AG09319 (cell line): ENCODE measurements at places on chromosomes 7 and 10.
A peak's percentile ranks its signal among the peaks of the same experiment; 100 is the strongest.

- peak; percentile 91 for DNase-seq
Measured at GRCh38 chr10:3782451-3783315, 2.3 kb downstream of the KLF6 start.

GRCh38 chr7:148435715-148436114 is 154.9 kb upstream of the C7orf33 start:
- no peak for DNase-seq

DNA sequence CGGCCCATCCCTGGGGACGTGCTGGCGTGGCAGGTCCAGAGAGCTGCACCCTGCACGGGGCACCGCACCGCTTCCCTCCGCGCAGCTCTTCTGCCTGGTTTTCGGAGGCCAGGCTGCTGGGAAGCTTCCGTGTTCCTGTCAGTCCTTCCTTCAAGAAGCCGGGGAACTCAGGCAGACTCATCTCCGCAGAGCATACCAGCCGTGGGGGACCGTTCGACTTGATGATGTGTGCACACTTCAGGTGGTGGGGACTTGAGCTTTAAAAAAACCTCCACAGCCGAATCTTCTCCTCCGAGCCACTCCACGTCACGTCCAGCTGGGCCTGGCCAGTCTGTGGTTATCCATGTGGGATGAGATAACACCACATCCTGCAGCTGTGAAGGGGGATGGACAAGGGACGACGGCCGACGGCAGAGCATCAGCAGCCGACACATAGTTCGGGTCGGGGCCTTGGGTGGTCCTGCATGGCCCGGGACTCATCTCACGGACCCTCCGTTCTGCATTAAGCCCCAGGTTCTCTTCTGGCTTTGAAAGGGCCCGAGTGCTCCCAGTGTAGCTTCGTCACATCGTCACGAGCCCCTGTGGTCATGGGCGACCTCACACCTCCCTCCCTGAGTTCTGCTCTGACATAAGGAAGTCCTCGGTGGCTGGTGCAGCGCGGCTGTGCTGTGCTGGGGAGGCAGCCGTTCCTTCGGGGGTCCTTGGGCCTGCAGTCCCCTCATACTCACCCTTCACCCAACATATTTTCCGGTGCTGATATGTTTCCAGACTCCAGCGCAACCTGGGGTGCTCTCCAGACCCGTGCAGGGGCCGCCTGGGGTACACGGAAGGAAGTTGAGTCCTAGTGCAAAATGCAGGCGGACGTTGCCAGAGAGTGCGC is 4.5 kb upstream of the BHLHA15 start:
- no peak for DNase-seq

GRCh38 chr7:130921391-130922180 is 187.6 kb upstream of the KLF14 start:
- DNase-seq = peak; percentile 70

DNA sequence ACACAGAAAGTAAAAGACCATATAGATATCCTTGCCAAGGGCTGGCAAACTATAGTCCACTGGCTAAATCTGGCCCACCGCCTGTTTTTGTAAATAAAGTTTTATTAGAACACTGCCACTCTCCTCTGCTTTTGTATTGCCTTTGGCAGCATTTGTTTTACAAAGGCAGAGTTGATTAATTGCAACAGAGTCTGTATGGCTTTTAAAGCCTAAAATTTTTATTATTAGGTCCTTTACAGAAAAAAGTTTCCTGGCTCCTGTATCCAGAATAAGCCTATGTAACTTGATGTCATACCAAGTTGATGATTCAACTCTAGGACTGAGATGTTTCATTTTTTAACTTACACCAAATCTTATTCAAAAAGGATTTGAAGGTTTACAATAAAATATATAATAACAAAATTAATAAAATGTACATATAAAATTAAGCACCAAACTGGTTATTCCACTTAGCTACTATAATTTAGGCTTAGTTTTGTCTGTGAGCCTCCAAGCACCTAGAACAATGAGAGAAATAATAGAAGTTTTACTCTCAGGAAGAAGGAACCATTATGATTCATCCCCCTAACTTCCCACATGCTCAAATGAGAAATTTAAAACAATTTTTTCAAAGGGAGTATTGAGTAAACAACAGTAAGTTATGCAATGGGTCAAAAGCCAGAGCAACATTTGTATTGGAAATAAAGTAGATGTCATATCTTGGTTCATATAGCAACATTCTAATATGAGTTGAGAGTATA is 31.9 kb downstream of the CPED1 start:
- DNase-seq = no peak

DNA sequence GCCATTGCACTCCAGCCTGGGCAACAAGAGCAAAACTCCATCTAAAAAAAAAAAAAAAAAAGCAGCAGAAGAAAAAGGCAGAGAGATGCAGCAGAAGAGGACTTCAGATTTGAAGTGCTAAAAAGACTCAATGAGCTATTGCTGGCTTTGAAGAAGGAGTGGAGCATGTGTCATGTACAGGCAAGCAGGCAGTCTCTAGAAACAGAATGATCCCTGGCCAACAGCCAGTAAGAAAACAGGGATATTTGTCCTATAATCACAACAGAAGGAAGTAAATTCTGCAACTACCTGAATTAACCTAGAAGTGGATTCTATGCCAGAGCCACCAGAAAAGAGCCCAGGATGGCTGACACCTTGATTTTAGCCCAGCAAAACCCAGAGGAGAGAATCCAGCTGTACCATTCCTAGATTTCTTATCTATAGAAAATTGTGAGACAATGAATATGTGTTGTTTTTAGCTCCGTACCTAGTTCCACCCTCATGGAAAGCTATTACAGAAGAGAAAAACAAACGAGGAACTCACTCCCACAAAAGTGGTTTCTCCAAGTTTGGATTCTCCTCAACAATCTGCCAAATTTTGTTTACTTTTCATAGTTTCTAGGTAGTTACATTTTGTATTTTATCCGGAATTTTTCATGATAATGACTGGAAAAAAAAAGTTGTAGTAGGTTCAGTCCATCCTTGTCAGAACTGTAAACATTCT is 198.2 kb upstream of the GNAI1 start:
- DNase-seq = no peak

GRCh38 chr10:24306507-24306875 is 97.6 kb downstream of the KIAA1217 start:
- no peak for DNase-seq

- DNase-seq = no peak
Measured at GRCh38 chr7:143243111-143243510, 20.1 kb upstream of the GSTK1 start.

DNA sequence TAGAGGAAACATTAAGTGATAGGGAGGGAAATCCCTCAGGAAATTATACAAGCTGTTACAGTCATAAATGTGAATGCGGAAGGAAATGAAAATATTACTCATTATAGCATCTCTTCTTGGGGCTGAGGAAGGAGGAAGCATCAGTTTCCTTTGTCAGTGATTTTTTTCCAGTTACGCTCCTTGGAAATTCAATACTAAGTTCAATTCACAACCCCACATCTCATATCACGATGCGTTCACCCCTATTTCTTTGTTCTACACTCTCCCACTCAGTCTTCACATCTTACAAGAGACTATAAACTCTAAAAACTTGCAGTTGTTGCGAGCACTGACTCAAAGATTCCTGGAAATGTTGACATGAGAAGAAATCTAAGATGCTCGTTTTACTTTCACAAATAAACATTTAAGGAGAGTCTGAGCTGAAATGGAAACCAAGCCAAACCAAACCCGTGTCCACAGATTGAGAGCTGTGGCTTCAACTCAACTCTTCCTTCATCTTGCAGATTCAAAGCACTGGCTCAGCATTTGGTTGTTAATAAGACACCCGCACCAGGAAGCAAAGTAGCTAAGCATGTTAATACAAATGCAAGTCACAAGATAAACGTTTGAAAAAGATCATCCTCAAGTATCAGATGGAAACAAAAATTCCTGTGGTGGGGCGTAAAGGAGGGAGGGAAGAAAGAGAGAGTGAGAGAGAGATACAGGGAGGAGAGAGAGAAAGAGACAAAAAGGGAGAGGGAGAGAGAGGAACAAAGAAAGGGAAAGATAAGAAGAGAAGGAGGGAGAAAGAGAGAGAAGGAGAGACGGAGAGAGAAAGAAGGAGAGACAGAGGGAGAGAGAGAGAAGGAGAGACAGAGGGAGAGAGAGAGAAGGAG is 150.0 kb upstream of the RSU1 start:
- peak; percentile 91 for DNase-seq

- no peak for DNase-seq
Measured at GRCh38 chr10:7485244-7485556, 74.4 kb upstream of the SFMBT2 start.

- no peak for DNase-seq
Measured at GRCh38 chr10:123129618-123130271, 6.0 kb upstream of the HMX3 start.

DNA sequence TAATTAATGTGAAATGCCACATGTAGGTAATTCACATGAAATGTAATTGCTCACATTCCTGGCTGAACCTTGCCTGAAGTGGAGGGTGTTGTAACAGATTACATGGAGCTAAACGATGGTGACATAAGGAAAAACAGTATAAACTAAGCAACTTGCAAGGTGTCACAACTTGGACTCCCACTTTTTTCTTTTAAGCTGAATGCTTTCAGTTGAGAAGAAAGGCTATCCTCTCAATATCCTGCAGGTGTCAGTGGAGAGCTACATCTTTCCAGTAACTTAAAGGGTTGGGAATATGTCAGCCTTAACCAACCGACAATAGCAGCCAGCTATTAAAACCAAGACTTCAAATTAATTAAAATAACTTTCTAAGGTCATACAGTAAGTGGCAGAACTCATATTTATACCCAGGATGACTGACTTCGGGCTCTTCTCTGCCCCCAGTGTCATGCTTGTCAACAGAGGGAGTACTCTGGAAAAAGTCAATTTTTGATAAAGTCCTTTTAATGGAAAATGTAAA is 33.7 kb downstream of the NRBF2 start:
- DNase-seq = peak; percentile 62

GRCh38 chr7:71364551-71364950 is 232.6 kb downstream of the GALNT17 start:
- DNase-seq = no peak

DNA sequence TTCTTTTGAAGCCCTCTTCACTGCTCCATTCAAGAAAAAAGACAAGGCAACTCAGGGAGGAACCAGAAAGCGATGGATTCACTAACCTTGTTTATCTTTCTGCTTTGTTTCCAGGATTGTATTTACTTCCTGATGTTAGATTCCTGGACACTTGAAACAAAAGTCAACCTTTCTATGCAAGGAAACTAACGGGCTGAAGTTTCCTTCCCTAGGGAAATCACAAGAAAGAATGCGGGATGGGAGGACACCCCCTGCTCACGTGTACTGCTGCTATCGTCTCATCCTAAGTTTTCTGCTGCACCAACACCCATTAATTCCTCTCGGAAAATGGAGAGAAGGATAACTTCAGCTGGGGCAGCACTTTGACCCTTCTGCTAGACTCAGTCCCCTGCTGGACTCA is 50.3 kb downstream of the ELMO1 start:
- no peak for DNase-seq

DNA sequence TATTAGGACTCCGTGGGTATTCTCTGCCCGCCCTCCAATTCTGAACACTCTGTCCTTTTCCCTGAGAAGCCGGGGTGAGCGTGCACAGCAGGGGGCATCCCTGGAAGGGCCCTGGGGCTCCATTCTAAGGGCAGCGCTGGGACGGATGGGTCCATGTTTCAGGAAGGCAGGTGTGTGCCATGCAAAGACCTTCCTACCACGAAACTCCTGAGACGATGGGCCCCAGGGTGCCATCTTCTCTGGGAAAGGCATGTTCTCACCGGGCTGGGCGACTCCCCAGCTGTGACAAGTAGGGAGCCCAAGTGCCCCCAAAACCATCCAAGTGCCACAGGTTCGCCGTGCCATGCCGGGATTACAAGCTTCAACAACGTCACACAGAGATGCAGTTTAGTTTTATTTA is 256.7 kb downstream of the DNAJB6 start:
- DNase-seq = no peak

DNA sequence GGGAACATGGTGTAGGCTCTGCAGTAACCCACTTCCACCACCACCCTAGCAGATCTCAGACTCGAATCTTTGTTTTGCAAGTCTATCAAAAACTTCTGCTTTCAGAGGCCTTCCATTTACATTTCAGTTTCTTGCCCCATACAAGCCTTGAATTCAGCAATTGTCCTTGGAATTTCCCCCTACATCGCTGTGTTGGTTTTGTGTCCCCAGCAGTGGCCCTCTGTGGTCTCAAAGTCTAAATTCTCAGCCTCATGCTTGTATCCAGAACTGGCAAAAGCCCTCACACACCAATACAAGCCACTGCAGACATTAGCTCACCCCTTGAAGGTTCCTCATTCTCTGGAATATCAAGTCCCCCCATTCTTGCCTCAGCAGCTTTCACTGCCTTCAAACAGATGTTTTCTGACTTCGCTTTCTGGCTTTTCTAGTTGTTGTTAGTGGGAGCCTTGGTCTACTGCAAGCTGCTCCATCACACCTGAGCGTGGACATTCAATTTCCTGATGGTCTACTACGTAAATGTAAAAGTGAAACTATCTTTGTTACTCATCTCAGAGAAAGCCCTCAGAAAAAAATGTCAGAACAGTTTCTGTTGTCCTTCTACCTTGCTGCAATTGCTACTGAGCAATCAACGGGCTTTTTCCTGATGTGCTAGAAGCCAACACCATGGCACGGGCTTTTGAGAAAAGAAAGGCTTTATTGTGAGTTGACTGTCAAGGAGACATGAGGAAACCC is 1.8 kb upstream of the NUB1 start:
- no peak for DNase-seq

DNA sequence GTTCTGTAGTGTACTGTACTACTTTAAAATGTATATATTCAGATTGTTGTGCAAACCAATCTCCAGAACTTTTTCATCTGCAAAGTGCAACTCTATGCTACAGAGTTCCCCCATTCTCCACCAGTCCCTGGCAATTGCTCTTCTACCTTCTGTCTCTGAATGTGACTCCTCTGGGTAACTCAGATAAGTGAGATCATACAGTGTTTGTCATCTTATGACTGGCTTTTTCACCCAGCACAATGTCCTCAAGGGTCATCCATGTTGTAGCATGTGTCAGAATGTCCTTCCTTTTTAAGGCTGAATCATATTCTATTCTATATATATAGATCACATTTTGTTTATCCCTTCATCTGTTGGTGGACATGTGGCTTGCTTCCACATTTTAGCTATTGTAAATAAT is 10.8 kb downstream of the SLIT1 start:
- no peak for DNase-seq

DNA sequence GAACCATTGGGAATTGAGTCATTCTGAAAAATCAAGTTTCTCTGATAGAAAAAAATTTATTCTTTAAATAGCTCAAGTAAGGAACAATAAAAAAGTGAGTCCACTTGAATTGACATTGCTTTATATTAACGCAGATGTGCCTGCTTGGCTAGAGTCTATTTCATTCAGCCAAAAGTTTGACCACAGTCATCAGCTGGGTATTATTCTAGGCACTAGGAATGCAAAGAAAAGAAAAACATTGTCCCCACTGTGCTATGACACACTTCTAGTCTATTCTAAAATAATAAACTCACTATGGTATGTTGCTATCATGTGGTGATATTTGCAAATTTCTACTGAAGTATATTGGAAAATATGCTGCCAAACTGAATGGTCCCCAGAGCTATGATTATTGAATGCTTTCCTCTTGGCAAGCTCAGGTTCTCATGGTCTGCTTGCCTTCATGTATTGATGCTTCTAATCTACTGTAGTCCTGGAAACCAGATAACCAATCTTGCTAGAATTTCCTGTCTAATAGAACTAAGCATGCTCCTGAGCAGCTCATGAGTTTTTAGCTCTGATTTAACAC is 8.3 kb downstream of the SFRP4 start:
- no peak for DNase-seq
